ENCODE measurements at places on chromosomes 12 and 14. TPM values are rescaled to one million over a fixed set of nuclear protein-coding genes. Genes with fewer than 3 reads are reported as not detected.

The GZMH gene
- not detected for total RNA-seq

The ITPK1 gene
- 14.3 TPM for total RNA-seq

The KRT79 gene
- total RNA-seq = not detected

The RPS6KL1 gene
- 0.89 TPM for total RNA-seq

The STYK1 gene
- total RNA-seq = not detected

The TMEM260 gene
- 5.5 TPM for total RNA-seq
